Left renal pelvis (tissue), 4 donors: ENCODE measurements at places on chromosomes 7 and 10. TPM values are rescaled to one million over a fixed set of nuclear protein-coding genes. Genes with fewer than 3 reads are reported as not detected.

DNA sequence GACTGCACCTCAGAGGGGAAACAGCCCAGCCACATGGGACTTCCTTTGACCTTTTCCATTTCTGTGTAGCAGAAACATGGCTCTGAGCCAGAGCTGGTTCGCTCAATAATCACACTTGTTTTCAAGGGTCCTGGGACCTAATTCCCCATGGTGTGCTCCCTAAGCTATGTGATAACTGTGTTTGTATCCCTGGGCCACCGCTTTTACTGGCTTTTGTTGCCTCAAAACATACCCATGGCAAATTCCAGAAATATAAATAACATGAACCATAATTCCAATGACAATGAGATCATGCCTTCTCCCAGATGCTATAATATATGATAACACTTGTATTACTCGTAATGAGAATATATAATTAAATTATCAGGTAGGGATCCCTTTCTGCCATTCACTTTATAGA lies 196.4 kb downstream of the GFRA1 start:
- no peak for DNase-seq

DNA sequence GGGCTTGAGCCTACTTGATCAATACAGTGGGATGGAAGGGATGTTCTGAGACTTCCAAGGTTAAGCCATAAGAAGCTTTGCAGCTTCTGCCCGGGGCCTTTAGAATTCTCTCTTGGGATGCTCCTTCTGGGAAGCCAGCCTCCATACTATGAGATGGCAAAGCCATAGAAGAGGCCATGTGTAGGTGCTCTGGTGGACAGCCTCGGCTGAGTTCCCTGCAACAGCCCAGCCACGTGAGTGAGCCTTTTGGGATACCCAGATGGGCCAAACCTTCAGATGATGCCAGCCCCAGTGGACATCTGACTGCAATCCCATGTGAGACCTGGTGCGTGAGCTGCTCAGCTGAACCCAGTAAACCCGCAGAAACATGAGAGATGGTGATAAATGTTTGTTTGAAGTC lies 370.6 kb downstream of the RPS24 start:
- DNase-seq, result no peak

Gene OPN4
- not detected for polyA plus RNA-seq

GRCh38 chr7:157406971-157407370 lies 70.2 kb downstream of the DNAJB6 start:
- DNase-seq, result no peak

Gene SEMA4G
- 14.8 TPM for polyA plus RNA-seq

GRCh38 chr10:60073397-60073780 lies 167.0 kb upstream of the CCDC6 start:
- no peak for DNase-seq

DNA sequence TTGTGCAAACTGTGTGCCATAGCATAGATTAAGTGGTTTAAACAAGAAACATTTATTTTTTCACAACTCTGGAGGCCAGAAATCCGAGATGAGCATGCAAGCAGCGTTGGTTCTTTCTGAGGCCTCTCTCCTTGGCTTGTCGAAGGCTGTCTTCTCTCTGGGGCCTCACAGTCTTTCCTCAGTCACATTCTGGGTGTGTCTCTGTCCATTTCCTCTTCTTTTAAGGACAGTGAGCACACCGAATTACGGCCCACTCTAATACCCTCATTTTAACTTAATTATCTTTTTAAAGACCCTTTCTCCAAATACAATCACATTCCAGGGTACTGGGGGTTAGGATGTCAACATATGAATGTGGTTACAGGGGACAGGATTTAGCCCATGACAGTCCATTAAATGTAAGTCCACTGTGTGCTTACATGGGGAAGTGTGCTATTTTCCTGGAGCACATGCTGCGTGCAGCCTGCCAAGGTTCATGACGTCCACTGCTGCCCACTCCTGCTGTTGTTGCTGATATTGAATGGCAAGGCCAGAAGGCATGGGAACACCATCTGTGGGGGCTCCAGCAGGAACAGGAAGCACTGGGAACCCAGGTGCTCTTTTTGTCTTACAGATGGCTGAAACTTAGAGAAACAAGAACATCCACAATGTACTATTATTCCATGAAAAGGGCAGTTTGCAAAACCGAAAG lies 365.5 kb downstream of the GALNT17 start:
- no peak for DNase-seq

GRCh38 chr7:8561449-8561848 lies 128.0 kb downstream of the NXPH1 start:
- DNase-seq, result no peak

DNA sequence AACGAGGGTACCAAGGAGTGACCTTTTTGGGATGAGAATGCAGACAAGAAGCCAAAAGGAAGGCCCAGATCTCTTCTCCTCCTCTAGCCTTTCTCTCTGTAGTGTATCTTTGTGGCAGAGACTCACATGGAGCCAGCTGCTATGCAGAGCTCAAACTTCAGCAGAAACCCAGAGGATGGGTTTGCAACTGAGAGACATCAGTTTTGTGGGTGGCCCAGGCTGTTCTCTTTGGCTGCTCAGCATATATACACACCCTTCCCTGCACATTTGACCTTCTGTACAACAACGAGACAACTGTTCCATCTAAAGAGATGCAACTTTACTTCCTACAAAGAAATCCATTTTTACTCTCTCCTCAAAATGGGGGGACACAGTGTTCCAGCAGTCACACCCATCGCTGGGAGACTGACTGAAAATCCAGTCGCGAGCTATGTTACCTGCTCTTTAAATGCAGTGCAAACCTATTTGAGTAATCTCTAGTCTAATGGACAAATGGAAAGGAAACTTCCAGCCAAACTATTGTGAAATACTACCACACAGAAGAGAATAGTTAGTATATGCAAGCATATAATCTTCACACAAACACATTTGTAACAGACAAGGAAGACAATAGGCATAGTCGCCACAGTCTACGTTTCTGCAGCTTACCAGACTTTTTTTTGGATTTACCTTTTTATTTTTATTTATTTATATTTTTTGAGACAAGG lies 51.2 kb downstream of the GTF2I start:
- no peak for DNase-seq

DNA sequence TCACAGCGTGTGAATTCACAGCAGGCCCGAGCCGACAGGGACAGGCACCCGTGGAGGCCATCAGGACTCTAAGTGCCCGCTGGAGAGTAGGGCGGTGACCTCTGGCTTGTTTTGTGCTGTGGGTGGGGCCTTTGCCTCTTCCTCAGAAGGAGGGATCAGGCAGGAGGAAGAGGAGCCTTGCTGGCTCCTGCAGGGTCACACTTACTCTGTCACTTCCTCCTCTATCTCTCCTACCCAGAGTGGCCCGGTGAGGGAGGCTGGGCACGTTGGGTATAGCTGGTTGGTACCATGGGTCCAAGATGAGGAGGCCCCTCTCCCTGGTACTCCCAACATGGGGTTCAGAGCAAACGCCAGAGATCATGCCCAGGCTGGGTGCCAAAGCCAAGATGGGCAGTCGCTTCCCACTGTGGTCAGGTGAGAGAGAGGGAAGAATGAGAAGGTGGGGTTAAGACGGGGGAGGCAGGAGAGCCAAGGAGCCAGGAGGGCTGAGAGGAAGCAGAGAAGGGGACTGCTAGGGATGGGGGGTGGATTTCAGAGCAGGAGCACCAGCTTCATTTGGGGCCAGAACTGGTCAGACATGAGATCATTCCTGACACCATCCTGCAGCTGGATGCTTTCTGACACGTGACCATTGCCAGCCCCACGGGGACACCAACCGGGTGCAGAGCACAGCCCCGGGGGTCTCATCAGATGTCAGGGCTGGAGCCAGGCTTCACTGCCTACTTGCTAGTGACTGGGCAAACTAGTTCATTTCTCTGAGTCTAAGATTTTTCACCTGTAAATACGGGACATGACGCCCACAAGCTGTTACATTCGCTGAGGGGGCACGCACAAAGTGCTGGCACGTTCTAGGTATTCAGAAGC lies 54.8 kb upstream of the CACUL1 start:
- DNase-seq, result no peak

DNA sequence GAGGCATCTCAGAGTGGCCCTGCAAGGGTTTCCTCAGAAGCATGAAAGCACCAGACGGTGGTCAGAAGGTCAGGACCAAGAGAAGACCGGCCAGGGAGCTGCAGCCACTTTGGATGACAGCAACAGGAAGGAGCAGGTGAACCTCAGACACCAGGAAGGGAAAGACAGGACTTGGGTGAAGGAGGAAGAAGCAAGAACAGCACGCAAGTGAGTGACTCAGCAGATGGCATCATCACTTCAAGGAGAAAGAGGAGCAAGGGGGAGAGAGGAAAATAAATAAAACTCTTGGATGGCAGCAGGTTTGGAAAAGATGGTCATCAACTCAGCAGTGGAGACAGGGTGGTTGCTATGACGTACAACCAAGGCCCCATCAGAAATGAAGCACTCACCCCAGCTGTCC lies 31.6 kb downstream of the NCAPG2 start:
- DNase-seq, result no peak

Gene MDFIC
- 59.9 TPM for polyA plus RNA-seq

GRCh38 chr10:53123311-53123710 lies 350.7 kb upstream of the MBL2 start:
- no peak for DNase-seq
